AG10803 (cell line): ENCODE measurements at places on chromosomes 11 and 22.

DNA sequence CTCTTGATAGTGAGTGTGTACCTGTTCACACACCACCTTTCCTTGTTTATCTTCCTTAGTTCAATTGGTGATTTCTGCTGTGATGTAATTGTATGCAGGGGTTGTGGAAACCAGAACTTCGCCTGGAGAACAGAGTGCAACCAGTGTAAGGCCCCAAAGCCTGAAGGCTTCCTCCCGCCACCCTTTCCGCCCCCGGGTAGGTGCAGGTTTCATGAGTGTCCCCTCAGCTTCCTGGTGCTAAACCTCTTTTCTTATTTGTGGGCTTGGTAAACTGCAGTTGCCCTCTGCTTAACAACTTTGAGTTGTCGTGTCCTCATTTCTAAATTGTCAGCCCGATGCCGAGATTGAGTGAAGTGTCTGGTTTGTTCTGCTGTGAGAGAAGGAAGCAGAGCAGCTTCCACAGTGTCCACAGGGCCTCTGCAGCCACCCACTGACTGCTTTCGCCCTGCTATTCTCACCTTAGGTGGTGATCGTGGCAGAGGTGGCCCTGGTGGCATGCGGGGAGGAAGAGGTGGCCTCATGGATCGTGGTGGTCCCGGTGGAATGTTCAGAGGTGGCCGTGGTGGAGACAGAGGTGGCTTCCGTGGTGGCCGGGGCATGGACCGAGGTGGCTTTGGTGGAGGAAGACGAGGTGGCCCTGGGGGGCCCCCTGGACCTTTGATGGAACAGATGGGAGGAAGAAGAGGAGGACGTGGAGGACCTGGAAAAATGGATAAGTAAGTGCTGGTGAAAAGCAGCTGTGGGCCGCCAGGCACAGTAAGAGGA, 7.1 kb upstream of the GAS2L1 start:
- DNase-seq: no peak

- peak; percentile 91 for DNase-seq
Observed at GRCh38 chr11:126585774-126586491, 230.4 kb downstream of the ST3GAL4 start.

- peak; percentile 8 for DNase-seq
Observed at GRCh38 chr11:81497202-81497804, 1236.4 kb downstream of the FAM181B start.

GRCh38 chr22:40791241-40791640, 27.9 kb downstream of the SLC25A17 start:
- DNase-seq: peak; percentile 29

GRCh38 chr11:1742371-1742770, 8.0 kb downstream of the IFITM10 start:
- no peak for DNase-seq

- DNase-seq: no peak
Observed at GRCh38 chr11:16605389-16605893, 133.0 kb upstream of the C11orf58 start.

- DNase-seq: no peak
Observed at GRCh38 chr22:36171941-36172340, 11.4 kb upstream of the APOL3 start.

- peak; percentile 40 for DNase-seq
Observed at GRCh38 chr11:8258784-8259183, 4.9 kb downstream of the LMO1 start.

- DNase-seq: no peak
Observed at GRCh38 chr11:120147094-120147949, 9.4 kb upstream of the TRIM29 start.

DNA sequence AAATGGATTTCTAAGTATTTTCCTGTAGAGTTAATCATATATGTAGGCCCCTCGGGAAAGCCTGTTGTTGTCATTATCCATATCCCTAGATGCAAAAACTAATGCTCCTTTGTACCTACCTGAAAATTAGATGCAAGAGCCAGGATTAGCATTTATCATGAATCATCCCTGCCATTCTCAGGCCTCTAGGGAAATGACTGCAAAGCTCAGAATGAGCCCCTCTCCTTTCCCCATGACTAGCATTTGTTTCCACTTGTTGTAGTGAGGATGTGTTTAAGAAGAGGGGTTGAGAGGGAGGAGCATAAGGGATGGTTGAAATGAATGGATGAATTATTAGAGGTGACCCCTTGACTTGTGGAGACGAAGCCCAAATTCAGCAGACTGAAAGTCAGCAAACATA, 537.9 kb downstream of the NTM start:
- no peak for DNase-seq

DNA sequence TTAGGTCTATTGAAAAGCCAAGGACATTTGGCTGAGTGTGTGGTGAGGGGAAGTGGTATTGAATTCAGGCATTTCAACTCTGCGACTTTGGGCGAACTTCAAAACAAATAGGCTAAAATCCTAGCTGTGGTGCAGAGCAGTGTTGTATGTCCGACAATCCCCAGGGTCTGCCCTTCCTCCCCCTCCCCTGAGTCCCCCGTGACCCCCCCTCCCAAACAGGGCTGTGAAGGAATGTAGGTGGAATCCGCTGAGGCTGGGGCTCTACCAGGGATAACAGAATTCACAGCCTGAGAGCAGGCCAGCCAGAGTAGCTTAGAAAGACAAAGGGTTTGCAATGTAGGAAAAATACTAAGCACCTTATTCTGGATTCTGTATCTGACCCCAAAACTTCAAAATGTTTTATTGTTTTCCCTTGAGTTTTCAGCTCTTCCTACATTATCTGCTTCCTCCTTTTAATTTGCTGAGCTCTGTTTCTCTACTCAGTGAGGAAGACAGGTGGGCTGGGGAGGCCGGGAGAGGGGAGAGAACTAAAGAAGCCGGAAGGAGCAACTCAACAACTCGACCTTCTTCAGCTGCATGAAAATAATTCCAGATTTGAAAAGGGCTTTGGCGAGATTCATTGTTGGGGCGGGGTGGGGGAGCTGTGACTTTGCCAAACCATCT, 315.2 kb downstream of the BLID start:
- peak; percentile 56 for DNase-seq

DNA sequence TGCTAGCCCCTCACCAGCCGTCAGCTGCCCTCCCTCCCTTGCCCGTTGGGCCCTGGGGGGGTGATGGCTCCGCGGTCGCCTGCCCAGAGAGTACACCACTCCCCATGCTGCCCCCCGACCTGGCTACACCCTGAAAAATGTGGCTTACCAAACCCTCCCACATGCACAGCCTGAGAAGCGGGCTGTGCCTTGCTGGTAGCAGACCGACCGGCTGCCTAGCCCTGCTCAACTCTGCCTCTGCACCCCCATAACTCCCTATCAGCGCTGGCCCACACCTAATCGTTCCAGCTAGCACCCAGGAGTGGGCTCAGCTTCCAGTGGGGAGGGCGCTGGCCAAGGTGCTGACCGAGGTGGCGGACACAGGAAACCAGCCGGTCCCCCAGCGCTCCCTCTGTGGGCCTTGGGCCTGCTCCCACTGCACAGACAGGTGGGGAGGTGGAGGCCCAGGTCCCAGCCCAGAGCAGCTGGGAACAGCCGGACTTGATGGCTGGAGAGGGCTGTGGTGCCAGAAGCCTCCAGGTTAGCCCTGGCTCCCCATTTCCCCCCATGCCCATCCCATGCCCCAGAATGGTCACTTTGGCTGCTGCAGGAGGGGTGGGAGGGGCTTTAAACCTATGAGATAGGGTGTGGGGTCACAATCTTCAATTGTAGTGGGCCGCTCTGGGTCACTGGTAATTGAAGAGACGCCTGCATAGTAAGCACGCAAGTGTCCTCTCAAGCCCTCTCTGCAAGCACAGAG, 32.1 kb upstream of the PRODH start:
- DNase-seq: peak; percentile 5

GRCh38 chr11:110606415-110606814, 105.8 kb downstream of the ARHGAP20 start:
- no peak for DNase-seq

GRCh38 chr11:94767291-94767690, 865 bp upstream of the AMOTL1 start:
- DNase-seq: no peak

DNA sequence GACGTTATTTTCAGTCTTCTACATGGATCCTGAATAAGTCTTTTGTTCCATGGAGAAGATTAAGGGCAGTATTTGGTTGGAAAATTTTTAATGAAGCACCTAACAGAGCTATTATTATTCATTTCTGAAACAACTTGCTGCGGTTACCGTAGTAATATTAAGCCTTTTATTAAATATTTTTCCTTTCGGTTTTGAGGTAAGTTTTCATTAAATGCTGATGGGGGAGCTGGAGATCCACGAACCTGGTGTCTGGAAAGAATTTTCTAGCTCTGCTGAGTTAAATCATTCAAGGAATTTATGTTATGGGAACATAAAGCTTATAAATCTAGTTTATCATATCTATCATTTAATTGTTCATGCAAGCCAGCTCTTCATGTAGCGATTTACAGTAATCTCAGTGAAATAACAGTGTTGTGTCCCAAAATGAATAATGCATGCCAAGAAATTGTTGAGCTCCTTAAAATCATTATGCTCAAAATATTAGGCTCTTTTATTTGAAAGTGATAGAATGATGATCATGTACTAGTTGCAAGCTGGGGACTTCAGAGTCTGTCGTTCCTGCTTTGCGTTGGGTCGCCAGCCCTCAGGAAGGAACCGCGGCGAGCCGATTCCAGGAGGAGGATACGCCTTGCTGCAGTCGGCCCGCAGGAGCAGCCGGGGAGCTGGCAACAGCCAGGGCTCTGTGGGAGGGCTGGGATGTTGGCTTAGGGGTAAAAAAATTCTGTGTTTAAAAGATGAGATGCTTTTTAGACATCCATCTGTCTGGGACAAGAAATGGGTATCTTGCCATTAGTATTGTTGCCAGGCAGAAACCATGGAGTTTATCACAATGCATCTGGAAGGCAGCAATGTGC, 83.1 kb downstream of the TBC1D22A start:
- DNase-seq: peak; percentile 61

DNA sequence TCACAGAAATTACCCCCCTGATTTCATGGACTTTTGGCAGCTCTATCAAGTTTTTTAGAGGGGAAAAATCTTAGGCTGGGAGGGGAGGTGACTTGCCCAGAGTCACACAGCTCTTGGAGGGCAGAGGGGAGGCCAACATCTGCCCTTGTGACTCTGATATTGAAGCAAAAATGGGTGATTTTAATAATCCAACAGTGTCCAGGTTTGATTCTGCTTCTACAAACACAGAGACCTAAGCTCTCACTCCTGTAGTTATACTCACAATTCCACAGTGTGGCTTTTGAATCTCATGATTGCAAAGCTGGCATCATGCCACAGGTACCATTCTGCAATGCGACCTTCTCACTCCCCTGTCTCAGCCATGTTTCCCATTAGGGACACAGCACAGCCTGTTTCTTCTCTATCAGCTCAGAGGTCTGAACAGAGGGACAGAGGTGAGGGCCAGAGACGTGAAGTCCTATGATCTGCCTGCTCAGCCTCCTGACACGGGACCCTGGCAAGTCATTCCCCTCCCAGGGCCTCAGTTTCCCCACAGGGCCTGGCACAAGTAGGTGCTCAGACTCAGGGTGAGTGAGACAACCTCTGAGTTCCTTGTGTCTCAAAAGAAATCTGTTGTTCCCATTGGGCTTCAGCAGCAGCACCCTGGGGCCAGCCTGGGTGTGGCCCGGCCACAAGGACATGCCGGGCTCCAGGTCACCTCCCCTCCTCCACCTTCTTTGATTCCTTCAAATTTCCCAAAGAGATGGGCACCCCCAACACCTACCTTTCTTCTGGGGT, 766 bp downstream of the APOL2 start:
- DNase-seq: no peak

- DNase-seq: no peak
Observed at GRCh38 chr11:10622957-10623791, 54.7 kb upstream of the LYVE1 start.

DNA sequence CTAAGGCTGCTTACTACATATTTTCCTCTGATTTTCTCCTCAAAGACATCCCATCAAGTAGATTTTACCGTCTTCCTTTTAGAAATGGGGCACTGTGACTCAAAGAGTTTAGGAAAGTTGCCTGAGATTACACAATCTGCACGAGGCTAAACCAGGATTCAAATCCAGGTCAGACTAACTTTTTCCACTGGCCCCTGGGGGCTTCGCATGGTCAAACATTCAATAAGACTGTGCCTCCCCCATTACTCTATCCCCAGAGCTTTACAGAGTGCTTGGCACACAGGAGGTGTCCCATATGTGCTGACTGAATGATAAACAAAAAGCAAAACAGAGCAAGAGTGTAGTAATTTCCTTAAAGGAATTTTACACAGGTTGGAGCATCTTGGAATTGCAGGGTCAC, 118.1 kb upstream of the TEAD1 start:
- peak; percentile 77 for DNase-seq

- DNase-seq: peak; percentile 78
Observed at GRCh38 chr11:128188346-128189004, 398.9 kb downstream of the ETS1 start.

GRCh38 chr11:127412722-127413380, 412.3 kb upstream of the KIRREL3 start:
- no peak for DNase-seq

DNA sequence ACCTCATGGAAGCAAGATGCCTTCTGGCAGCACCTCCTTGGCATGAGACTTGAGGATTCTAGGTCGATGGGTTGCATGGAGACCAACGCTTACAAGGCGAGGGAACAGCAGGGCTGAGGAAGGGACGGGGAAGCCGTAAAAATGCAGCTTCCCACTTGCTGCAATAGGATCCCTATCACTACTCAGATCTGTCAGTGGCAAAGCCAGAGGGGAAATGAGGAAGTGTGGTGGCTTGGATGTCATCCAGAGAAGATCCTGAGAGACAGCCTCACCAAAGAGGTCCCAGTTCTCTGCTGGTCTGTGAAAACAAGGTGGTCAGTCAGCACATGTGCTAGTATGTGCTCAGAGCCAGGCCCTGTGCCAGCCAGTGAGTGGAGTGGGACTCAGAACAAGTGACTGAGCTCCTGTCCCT, 22.2 kb downstream of the CYB5R2 start:
- peak; percentile 36 for DNase-seq

- DNase-seq: peak; percentile 89
Observed at GRCh38 chr11:14179116-14179820, 179.7 kb downstream of the RRAS2 start.

DNA sequence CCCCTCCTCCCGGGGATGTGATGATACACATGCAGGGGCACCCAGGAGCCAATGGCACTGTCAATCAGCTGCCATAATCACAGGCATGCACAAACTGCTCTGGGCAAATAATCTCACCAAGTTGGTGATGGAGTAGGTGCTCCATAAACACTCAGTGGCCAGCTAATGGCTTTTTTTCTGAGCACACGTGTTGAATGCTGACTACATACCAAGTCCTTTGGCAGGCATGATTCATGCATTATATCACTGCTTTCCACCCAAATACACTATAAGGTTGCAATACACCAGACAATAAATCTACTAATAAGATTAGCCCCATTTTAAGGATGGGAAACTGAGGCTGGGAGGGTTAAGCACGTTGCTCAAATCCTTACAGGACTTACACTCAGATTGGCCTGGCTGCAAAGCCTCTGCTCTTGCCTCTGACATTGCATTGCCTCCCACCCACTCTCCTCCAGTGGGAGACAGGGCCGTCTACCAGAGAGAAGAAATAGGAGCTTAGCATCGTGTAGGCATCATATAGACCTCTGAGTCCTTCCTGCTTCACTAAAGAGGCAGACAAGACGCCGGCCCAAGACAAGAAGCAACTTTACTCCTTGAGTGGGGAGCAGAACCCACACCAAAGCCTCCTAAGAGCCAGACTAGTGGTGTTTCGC, 32.7 kb upstream of the ACCSL start:
- peak; percentile 65 for DNase-seq

GRCh38 chr11:94129512-94130297, 1.1 kb downstream of the PANX1 start:
- peak; percentile 35 for DNase-seq
